Amniotic stem cell (primary cell): ENCODE measurements at places on chromosomes 12 and 14.

- DNase-seq = no peak
These were observed 357 bp downstream of the HOMEZ start for GRCh38 chr14:23285530-23286019.

- DNase-seq = no peak
These were observed 232.0 kb downstream of the PPM1H start for GRCh38 chr12:62703011-62703380.

DNA sequence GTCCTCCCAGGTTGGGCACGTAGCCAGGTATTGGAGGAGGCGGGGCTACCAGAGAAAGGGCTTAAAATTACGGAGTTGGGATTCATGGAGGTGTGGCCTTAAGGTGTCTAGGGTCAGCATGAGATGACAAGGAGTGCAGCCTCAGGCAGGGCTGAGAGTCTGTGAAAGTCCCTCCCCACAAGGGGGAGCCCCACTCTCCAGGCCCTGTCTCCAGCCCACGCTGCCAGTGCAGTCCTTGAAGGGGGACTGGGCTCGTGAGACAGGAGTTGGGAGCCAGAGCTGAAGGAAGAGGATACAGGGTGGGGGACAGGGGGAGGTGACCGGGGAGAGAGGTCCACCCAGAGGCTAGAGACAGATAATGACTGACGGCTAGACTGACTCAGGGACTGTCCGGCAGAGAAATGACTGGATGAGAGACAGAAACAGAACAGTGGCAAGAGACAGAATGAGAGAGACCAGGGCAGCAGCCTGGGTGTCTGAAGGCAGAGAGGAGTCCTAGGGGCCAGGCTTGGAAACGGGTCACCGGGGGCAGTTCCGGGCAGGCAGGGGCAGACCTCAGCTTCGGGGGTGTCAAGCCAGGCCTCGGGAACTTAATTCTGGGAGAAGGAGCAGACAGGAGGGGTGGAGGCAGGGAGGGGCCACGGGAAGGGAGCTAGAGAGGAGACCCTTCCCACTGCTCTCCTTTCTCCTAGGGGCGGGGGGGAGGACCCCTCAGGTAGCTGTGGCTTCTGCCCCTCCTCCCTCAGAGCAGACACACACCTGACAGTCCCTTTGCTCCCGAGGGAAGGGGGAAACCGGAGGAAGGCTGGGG is 970 bp downstream of the CDH24 start:
- no peak for DNase-seq

GRCh38 chr12:3656946-3657622 is 95.8 kb downstream of the CRACR2A start:
- no peak for DNase-seq

GRCh38 chr12:60144395-60144794 is 548.6 kb downstream of the SLC16A7 start:
- DNase-seq = no peak

GRCh38 chr14:104393898-104394381 is 185.6 kb upstream of the C14orf180 start:
- DNase-seq = no peak

DNA sequence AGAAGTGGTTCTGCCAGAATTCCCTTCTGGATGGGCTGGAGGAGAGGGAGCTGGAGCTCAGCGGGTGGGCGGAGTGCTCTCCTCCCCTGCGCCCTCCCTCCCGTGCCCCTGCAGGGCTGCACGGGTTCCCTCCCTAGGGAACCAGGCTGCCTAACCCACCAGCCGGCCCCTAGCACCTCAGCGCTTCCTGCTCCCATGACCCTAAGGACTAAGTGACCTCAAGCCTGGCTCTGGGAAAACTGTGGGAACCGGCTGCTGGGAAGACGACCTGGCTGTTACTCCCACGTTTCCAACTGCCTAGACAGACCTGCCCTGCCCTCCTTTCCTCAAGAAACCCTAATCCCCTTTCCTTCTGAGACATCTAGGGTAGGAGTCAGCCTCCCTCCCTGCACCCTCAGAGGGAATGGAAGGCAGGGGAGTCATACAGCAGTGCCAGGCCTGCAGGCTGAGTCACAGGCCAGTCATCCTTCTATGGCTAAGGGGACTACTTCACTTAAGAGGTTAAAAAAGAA is 31.5 kb downstream of the SLC6A12 start:
- peak; percentile 17 for DNase-seq

DNA sequence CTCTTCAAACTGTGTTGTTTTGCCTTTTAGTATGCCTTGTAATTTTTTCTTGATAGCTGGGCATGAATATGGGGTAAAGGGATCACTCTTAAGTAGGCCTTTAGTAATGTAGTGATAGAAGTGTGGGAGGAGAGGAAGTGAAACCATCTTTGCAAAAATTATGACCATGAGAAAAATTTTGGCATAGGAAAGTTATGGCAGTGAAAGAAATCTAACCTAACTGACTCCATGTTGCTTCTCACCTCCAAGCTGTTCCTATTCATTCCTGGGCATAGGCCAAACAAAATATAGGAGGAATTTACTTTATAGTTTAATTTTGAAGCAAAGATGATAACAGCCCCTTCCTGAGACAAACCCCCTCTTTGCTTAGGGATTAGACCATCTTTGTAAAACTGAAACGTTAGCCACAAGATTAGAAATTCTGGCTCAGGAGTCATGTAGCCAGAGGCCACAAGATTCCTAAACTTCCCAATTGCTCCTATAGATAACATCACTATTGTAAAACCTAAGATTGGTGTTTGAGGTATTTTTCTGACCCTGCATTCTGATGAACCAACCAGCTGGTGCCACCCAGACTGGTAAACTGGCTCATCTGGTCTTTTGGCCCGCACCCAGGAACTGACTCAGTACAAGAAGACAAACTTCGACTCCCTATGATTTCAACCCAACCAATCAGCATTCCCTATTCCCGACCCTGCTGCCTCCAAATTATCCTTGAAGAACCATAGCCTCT is 45.8 kb downstream of the CRADD start:
- no peak for DNase-seq

DNA sequence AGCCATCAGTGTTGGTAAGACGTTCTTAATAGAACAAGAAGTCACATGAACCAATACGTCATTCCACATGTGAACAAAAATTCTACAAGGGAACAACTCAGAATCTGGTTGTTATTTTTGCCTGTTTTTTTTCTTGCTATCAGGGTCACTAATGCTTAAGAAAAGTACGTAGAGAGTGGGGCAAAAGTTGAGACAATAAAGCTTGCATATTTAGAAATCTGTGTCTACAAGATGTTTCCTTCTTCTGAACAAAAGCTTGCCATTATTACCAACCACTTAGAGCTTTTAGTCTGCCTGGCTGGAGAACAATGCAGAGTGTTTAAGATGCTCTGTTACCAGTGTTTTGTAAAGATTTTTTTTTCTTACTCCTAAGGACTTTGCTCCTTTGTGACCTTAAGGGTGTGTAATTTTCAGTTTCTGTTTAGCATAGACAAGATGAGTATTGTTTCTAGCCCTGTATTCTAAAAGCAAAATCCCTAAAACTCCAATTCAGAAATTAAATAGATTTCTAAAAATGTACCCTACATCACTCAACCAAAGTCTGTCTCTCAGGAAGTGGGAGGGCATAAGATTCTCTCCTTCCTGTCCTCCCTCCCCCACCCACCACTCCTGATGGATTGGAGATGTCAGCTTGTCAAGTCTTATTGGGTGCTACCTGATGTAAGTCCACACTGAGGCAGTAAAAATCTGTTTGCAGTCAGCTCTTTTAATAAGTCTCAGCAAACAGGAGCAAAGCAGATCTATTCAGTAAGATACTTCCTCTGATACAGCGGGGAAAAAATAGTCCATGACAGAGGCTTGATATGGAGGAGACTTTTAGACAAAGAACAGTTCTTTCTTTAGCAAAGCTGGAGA is 267.6 kb downstream of the GRIN2B start:
- no peak for DNase-seq

GRCh38 chr14:53539489-53540126 is 386.5 kb upstream of the DDHD1 start:
- DNase-seq = peak; percentile 65

DNA sequence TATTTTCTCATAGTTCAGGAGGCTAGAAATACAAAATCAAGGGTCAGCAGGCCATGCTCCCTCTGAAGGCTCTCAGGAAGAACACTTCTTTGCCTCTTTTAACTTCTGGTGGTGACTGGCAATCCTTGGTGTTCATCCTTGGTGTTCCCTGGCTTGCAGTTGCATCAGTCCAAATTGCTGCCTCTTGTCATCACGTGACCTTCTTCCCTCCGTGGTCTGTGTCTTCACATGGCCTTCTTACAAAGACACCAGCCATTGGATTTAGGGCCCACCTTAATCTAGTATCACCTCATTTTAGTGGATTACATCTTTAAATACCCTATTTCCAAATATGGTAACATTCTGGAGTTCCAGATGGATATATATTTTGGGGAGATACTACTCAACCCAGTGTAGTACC is 7.5 kb upstream of the LRRC9 start:
- no peak for DNase-seq

GRCh38 chr12:122999986-123000420 is 19.5 kb downstream of the ARL6IP4 start:
- DNase-seq = no peak

DNA sequence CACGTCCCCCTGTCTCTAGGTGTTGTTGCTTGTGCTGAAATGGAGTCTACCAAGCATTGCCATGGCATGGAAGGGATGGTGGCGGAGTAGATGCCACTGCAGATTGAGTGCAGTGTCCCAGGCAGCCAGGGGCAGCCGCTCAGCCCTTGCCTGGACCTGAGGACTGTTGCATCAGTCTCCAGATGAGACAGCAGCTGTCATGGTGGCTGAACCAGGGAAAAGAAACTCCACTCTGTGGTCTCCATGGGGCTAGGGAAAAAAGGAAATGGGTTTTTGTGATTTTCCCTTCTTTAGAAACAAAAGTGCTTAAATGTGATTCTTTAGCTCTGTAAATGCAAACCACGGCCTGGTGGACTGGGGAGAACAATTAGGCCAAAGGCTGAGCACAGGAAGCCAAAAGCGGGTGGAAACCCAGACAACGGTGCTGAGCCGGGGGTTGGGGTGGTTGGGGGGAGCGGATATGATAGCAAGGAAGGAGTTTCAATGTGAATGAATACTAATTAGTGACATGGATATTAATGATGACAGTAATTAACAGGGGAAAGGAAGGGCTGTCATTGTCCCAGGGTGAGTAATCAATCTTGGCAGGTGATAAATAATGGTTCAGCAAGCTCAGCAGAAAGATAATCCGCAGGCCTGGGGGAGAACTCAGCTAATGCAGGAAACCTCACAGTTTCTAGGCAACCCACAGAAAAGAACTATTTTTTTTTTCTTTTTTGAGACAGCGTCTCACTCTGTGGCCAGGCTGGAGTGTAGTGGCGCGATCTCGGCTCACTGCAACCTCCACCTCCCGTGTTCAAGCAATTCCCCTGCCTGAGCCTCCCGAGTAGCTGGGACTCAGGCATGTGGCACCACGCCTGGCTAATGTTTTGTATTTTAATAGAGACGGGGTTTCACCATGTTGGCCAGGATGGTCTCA is 442.6 kb downstream of the DPF3 start:
- DNase-seq = no peak

DNA sequence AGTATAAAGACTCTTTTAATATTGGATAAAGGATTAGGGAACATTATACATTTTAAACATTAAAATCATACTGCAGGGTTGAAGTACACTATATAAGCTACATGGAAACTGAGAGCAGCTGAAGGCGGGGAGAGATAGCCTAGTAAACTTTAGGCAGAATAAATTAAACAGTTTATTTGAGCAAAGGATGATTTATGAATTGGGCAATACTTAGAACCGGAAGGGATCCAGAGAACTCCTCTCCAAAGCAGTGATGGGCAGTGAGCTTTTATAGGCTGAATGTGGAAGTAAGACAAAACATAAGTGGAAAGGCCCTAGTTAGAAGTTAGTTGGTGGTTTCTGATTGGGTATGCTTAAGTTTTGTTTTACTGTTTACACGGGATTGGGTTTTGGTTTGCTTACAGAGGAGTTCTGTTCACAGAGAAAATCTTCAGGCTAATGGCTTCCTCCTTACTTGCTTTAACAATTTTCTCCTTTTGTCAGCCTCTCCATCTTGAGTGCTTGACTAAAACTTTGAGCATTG is 18.9 kb downstream of the LEMD3 start:
- DNase-seq = no peak

DNA sequence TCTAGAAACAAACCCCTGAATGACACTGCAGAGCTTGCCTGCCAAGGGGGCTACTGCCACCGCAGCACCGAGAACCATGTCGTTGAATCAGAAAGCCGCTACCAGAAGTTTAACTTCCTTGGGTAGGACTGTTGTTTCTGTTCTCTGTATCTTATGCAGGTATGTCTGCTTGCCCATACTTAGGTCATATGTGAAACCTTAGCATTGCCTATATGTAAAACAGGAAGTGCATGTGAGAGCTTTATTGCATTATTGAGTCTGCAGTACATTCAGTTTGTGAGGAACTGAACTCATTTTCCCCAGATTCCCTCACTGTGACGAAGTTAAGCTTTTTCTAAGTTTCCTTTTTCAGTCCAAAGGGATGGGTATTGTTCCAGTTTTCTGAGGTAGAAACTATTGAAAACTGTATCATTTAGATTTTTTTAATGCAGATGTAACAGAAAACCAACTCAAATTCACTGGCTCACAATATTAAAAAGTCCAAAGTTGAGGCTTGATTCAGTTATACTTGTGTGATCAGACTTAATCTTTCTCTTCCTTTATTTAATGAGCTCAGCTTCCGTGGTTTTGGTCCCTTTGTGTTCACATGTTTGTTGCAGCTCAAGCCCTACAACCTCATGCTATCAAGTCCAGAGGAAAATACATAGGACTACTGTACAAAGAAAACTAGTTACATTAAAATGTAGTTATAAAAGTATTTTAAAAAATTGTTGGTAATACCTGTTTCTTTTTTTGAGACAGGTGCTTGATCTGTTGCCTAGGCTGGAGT is 6.9 kb downstream of the FBXO34 start:
- no peak for DNase-seq

DNA sequence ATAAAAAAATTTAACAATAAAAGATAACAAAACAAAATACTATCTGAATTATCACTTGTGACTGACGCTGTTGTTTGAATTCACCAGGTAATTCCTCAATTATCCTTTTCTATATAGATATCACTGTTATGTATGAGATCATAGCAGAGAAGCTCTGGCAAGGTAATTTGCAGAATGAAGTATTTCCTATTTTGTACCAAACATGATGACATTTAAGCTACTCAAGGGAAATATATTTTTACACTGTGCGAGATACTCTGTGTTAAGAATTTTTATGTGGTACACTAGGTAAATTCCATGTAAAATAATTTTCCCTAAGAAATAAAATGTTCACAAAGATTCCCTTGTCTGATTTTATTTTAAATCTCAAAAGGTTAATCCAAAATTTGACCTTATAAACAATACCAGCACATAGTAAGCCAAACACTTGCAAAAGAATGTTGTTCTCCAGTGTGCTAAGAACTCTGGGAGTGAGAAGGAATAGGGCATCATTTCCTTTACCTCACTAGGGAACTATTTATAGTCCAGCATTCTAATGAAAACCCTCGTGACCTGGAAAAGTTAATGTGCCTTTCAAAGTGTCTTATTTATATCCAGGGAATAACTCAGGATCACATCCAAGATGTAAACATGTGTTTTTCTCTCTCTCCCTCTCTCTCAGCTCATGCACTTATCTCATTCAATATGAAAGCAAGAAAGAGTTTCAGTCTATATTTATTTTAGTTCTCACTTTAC is 115.2 kb upstream of the RAP1B start:
- no peak for DNase-seq

GRCh38 chr14:75120541-75121291 is 6.1 kb downstream of the NEK9 start:
- DNase-seq = no peak

GRCh38 chr12:111664499-111664898 is 21.3 kb downstream of the BRAP start:
- no peak for DNase-seq

- no peak for DNase-seq
These were observed 554.8 kb downstream of the DIO2 start for GRCh38 chr14:79656496-79656895.

- no peak for DNase-seq
These were observed 80.1 kb downstream of the ANO2 start for GRCh38 chr12:5864972-5865371.

GRCh38 chr14:83473416-83474235 is 1940.0 kb upstream of the SEL1L start:
- no peak for DNase-seq
